HFFc6 (cell line): ENCODE measurements at places on chromosomes 7 and 10.

- DNase-seq, result peak; percentile 25
These were observed 21.8 kb upstream of the PIP4K2A start for GRCh38 chr10:22736134-22736533.

DNA sequence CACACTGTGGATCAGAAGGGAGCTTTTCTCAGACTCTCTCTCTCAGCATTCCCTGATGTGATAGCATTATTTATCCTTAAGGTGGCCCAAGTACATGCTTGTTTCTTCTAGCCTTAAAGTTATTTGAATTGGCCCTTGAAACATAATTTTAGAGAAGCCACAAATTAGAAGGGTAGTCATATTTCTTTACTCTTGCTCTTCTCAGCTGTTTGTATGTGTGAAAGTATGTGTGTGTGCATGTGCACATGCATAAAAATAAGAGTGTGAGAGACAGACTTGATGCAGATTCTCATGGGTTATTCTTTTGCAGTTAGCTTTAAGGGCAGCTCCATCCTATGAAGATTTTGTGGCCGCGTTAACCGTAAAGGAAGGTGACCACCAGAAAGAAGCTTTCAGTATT lies 50.1 kb downstream of the PLEKHA8 start:
- no peak for DNase-seq

GRCh38 chr10:1346201-1346600 lies 290.0 kb downstream of the WDR37 start:
- no peak for DNase-seq

DNA sequence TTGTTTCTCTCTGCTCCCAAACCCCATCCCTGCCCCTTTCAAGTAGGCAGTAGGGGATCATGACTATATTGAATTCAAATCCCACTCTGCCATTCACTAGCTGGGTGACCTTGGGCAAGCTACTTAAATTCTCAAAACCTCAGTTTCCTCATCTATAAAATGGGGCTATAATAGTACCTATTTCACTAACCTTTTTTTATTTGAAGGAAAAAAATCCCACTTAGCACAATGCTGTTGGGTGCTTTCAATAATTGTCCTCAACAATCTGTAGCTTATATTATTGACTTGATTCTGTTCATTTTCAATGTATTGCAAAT lies 190.4 kb upstream of the YAE1 start:
- no peak for DNase-seq

DNA sequence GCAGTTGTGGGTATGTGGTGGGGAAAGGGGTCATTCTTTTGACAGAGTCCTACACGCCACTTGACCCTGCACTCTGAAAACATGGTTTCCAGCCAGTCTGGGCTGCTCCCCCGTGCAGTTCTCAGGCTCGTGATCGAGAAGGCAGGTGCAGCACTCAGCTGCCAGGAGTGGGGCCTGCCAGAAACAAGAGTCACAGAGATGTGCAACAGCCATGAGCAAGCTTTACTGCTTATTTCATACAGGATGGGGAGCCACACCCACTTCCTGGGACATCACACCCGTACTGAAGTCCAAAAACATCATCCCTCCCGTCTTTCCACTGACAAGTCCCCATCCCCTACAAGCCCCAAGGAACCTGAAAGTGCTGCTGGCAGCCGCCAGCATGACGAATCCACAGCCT lies 9.3 kb downstream of the ATG9B start:
- DNase-seq, result no peak

DNA sequence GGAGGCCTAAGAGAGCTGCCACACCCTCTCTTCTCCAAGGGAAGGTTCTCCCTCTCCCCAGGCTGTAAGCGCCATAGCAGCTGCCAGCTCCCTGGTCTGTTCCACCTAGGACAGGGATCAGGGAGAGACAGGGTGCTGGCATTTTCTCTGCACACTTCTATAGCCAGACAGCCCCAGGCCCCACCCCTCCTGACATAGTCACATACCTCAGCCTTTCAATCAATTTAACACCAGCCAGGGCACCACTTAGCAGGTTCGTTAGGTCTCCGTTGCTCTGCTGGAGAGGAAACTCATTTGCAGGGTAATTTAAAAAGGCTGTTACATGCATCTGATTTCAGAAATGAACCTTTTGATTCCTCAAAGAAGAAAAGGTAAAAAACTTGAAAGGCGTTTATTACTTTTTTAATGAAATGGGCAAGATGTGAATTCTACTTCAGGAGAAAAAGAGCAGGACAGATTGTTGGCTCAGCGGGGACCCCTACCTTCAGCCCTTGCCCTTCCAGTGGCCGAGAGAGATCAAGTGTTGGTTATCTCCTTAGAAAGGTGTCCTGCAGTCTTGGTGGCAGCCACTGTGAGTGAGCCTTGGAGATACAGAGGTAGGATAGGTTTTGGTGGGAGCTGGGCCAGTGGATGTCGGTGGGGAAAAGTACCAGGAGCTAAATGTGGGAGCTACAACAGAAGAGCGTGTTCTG lies 180.5 kb upstream of the GALNT17 start:
- no peak for DNase-seq

DNA sequence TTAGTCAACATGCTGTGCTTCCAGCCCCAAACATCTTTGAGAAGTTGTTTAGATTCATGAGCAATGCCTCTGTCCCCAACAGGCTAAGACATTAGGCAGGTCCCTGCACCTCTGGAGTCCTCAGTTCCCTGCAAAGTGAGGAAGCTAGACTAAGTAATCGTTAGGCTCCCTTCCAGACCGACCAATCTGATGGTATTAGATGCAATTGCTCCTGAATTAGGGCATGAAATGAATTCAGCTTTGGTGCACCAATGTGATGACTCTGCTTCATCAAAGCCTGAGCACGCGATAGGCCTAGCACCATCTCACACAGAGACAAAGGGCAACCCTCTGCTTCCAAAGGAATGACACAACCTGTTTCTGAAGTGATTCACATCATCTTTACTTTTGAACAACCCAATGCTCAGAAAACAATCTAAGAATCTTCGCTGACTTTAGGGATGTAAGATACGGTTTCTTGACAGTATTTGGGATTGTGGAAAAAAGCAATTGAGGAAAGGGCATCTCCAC lies 723 bp upstream of the TES start:
- no peak for DNase-seq

- DNase-seq, result no peak
These were observed 116.5 kb upstream of the KCND2 start for GRCh38 chr7:120156476-120156875.

DNA sequence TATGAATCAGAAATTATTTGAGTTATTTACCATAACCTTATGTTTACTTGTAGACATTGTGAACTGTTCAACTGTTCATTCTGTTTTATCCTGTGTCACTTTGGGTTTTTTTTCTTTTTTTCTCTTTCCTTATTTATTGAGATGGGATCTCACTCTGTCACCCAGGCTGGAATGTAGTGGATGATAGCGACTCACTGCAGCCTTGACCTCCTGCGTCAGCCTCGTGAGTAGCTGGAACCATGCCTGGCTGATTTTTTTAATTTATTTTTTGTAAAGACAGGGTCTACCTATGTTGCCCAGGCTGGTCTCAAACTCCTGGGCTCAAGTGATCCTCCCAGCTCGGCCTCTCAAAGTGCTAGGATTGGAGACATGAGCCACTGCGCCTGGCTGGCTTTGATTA lies 97.1 kb downstream of the CSTF2T start:
- peak; percentile 1 for DNase-seq

DNA sequence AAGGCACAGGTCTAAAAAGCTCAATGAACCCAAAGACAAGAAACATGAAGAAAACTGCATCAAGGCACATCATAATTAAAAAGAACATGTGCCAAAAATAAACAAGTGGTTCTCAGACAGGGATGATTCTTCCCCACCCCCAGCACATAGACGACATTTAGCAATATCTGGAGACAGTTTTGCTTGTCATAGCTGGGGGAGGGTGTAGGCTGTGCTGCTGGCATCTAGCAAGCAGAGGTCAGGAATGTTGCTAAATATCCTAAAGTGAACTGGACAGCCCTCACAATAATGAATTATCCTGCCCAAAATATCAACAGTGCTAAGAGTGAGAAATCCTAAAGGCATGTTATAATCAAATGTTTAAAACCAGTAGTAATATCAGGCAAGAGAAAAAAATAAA lies 122.6 kb downstream of the MICU1 start:
- DNase-seq, result peak; percentile 55
